ENCODE measurements at places on chromosomes 12 and 14. TPM values are rescaled to one million over a fixed set of nuclear protein-coding genes. Genes with fewer than 3 reads are reported as not detected.

The MOK gene
- polyA plus RNA-seq: 28.1 TPM

The SRRM4 gene
- polyA plus RNA-seq: 0.46 TPM

The SDR39U1 gene
- polyA plus RNA-seq: 163 TPM

GRCh38 chr12:96872961-96873360, 34.1 kb upstream of the NEDD1 start:
- DNase-seq: no peak

DNA sequence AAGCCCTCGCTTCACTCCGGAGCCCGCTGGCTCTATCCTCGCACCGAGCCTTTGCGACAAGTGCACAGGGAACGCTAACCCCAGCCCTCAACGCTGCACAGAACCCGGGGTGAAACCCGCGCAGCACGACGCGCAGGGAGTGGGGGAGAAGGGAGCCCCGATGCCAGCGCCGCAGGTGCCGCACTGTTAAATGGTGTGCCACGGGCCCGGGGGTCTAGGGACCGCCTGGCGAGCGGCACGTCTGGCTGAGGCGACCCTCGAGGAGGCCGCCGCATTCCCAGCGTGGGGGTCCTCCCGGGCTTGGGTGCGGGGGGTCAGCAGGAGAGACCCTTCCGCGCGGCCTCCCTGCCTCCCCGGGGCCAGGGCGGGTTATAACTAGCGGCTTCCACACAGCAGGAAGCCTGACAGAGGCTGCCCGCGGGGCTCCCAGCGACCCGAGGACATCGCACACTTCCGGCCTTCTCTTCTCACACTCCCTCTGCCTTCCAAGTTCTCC, 23.8 kb upstream of the LRTM2 start:
- DNase-seq: no peak

DNA sequence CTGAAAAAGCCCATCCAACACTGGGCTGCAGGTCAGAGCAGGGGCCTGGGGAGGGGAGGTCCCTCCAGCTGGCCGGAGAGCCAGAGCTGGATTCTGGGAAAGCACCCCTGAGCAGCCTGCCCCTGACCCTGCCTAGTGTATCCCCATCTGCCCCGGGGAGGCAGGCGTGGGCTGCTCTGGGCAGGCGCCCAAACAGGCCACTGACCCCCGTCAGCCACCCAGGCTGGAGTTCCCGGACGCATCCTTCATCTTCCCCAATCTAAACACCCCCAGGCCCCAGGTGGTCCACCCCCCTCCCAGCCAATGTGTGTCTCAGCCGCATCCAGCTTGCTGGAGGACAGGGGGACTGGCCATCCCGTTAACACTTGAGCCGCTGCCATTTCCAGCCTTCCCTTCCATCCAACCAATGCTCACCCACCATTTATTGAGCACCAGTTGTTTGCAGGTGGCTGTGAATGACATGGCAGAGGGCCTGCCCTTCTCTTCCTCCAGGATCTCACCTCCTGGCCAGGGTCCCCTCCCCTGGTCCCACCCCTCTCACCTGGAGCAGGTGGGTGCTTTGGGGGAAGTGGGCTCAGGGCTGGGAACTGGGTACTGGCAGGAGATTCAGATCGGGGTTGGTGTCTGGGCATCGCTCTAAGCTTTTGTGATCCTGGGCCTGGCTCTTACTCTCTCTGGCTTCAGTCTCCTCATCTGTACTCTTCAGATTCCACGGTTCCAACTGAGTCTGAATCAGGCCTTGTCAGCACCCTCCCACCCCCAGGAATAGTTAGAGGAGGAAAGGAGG, 743 bp upstream of the DTX1 start:
- no peak for DNase-seq

GRCh38 chr12:116058574-116058973, 218.9 kb downstream of the MED13L start:
- no peak for DNase-seq

DNA sequence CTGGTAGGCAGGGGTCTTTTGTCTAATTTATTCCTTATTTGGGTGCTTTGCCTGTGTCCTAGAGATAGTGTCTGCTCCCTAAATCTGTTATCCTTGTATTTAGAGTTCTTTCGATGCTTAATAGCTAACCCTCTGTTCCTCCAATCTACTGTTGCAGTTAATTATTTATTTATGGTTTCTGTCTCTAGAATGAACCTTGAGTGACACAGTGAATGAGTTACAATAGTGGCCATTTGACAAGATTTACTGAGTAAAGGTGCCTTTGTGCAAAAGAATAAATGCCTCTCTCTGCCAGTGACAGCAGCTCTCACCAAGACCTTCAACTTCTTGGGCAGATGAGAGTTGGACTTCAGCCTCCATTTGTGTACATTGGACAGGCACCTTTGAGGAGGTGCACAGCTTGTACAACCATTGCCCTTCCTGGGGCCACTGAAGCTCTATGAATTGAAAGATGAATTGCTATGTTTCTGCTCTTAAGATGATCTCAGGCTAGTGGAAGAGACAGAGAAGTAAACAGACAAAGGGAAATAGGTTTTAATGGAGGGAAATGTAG, 165.9 kb downstream of the DERA start:
- DNase-seq: no peak

GRCh38 chr14:104634886-104635570, 30.5 kb upstream of the TMEM179 start:
- DNase-seq: no peak

DNA sequence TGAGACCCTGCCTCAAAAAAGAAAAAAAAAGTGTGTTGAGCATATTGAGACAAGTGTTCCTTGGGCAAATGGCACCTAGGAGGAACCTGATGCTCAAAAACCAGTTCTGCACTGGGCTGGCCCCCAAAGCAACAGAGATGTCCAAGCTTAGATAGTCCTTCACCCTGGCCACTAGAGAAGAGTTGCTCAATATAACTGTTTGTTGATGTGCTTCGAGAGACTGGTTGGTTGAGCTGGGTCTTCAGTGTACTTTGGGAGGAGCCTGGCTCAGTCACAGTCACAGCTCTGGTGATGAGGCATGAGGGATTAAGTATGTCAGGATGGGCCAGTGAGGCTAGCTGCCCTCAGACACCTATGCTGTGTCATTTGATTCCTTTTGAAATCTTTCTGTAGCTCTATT, 38.0 kb downstream of the SLC2A14 start:
- no peak for DNase-seq

DNA sequence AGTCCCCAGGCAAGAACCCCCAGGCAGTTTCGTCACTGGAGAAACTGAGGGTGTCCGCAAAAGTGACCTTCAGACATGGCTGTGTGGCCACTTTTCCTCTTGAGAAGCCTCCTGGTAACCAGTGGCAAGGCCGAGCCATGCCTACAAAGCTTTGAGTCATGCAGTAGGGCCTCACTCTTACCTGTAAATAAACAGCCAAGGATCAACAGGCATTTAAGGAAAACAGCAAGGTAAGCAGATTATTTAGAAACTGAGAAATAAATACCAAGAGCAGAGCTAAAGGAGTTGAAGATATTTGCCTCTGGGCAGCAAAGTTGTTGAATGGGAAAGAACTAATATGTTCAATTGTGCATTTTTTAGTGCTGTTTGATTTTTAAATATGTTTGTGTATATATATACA, 141.0 kb upstream of the BCL2L14 start:
- DNase-seq: no peak

DNA sequence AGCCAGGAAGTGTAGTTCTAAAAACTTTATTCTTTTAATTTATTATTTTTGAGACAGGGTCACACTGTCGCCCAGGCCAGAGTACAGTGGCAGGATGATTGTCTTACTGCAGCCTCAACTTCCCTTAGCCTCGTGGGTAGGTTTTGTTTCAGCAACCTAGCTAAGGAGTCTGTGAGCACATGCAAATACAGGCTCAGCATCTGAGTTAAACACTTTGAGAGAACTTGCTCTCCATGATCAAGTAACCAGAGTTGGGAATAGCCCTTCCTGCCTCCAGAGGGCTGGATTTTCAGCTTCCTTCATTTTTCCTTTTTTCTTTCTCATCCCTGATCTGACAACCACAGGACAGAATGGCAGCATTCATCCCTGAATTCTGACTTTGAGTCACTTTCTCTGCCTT, 871.3 kb downstream of the GALC start:
- DNase-seq: no peak

GRCh38 chr12:1618489-1618888, 10.5 kb upstream of the WNT5B start:
- DNase-seq: no peak

Data from cardiac muscle cell (in vitro differentiated cells and primary cell).